ENCODE measurements at places on chromosomes 7 and 10. TPM values are rescaled to one million over a fixed set of nuclear protein-coding genes. Genes with fewer than 3 reads are reported as not detected.

Gene NSUN6
- total RNA-seq: 22.7 TPM

Gene ATE1
- total RNA-seq: 23.1 TPM

Gene PRTFDC1
- total RNA-seq: 0.89 TPM

Gene CD36
- total RNA-seq: not detected

Gene PRKCQ
- 66.1 TPM for total RNA-seq

Gene AFAP1L2
- 0.96 TPM for total RNA-seq

Gene INMT
- 0.99 TPM for total RNA-seq

Gene HKDC1
- 9.6 TPM for total RNA-seq

Gene LRRC18
- total RNA-seq: not detected

Gene TAF5
- total RNA-seq: 9.0 TPM

Gene WNT8B
- total RNA-seq: 0.38 TPM

Gene METTL27
- total RNA-seq: 2.8 TPM

Gene LIPN
- total RNA-seq: not detected

Gene IRF5
- 3.7 TPM for total RNA-seq

Gene RAB19
- total RNA-seq: 5.0 TPM

Gene PDZD7
- total RNA-seq: 0.72 TPM

Gene COL28A1
- total RNA-seq: not detected

Gene CHRM2
- total RNA-seq: not detected

Gene ZNF804B
- not detected for total RNA-seq

Gene DGKB
- not detected for total RNA-seq

All from activated naive CD4-positive, alpha-beta T cell treated with anti-CD3 and anti-CD28 coated beads, Interleukin-2, amount 10 ng/mL, durations not matched to agents 5 hours and 36 hours (primary cell).